Bone marrow (tissue), 2 donors: ENCODE measurements at places on chromosomes 16 and 17.

DNA sequence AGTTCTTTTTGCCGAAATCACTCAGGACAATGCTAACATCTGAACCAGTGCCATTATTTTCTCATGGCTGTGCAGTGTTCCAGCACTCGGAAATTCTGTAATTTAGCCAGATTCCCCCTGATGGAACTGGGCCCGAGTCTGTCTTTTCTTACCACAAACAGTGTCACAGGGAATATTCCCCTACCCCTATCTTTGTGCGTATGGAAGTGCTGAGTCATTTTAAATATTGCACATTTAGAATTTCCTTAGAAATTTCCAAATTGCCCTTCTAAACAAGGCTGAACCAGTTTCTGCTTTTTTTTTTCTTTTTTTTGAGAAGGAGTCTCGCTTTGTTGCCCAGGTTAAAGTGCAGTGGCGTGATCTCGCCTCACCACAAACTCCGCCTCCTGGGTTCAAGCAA, 88.0 kb upstream of the CREBBP start:
- DNase-seq: no peak

GRCh38 chr16:50731130-50731988, 10.5 kb upstream of the CYLD start:
- no peak for DNase-seq

- no peak for DNase-seq
Measured at GRCh38 chr16:63230421-63231040, 1194.3 kb upstream of the CDH8 start.

- DNase-seq: no peak
Measured at GRCh38 chr17:71113347-71113746, 944.0 kb downstream of the KCNJ2 start.

GRCh38 chr16:67302076-67302475, 22.7 kb downstream of the PLEKHG4 start:
- DNase-seq: no peak

- no peak for DNase-seq
Measured at GRCh38 chr16:59848296-59848695, 1114.2 kb upstream of the GOT2 start.

GRCh38 chr17:66087073-66087472, 104.9 kb downstream of the CEP112 start:
- no peak for DNase-seq

DNA sequence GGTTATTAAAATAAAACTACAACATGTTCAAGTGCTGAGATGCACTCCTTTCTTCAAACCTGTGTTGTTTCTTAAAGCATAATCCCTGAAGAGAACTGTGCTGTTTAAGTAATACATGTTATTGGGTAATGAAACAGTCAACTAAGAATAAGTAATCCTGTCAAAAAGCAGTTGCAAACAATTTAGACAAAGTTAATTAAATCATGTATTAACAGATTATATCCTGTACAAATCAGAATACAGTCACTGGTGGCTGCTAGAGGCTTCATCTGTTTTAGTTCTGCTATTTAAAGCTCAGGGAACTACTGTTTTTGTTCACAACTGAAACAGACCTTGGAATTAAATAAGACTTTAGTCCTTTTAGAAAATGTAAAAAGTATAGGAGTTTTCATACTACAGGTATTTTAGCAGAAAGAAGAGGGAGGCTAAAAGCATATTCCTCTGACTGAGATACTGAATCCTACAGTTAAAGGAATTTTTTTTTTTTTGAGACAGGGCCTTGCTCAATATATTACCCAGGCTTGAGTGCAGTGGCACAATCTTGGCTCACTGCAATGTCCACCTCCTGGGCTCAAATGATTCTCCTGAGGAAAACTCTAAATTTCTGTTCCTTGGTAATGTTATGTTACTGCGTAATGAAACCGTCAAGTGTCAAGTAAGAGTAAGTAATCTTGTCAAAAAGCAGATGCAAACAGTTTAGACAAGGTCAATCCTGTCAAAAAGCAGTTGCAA, 27.3 kb upstream of the ITGA2B start:
- DNase-seq: no peak

DNA sequence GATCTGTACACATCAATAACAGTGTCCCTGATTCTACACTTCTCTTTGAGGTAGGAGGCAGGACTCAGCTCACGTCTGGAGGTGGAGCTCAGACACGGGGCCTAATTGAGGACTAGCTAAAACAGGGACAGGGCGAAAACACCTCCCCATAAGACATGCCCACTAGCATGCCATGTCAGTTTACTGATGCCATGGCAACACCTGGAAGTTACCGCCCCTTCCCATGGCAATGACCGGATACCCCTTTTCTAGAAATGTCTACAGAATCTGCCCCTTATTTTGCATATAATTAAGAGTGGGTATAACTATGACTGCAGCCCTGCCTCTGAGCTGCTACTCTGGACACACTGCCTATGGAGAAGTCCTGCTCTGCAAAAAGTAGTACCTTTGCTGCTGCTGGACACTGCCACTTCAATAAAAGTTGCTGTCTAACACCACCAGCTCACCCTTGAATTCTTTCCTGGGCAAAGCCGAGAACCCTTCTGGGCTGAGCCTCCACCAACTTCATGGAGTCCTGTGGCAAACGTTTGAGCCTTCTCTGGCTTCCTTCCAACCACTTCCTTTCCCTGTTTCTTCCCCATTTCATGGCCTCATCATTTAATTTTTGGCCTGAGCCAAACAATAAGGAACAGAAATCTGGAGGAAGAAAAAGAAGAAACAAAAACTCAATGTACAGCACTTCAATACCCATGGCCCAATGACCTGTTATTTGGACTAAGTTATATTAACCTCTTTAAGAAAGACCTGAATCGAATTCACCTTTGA, 21.0 kb downstream of the PHB1 start:
- no peak for DNase-seq

- DNase-seq: no peak
Measured at GRCh38 chr17:1083451-1084187, 86.7 kb downstream of the TIMM22 start.
